Midbrain (tissue), 1 donor: ENCODE measurements at places on chromosomes 3 and 15.

- no peak for DNase-seq
Observed at GRCh38 chr3:49053543-49053942, 24.3 kb upstream of the IMPDH2 start.

DNA sequence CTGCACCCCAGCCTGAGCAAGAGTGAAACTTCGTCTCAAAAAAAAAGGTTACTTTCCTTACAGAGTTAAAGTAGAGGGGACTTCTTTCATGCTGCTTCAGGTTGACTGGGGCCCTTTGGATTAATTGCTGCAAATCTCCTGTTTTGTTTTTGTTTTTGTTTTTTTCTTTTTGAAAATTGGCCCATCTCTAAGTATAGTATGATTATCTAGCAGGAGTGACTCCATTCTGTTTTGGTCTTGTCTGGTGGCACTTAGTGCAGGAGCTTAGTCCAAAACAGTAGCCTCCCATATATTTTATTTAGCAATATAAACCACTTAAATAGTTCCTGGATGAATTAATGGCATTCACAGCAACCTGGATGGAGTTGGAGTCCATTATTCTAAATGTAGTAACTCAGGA lies 113.0 kb downstream of the RPL22L1 start:
- DNase-seq: no peak

- DNase-seq: no peak
Observed at GRCh38 chr15:40782609-40783227, 12.9 kb downstream of the C15orf62 start.

DNA sequence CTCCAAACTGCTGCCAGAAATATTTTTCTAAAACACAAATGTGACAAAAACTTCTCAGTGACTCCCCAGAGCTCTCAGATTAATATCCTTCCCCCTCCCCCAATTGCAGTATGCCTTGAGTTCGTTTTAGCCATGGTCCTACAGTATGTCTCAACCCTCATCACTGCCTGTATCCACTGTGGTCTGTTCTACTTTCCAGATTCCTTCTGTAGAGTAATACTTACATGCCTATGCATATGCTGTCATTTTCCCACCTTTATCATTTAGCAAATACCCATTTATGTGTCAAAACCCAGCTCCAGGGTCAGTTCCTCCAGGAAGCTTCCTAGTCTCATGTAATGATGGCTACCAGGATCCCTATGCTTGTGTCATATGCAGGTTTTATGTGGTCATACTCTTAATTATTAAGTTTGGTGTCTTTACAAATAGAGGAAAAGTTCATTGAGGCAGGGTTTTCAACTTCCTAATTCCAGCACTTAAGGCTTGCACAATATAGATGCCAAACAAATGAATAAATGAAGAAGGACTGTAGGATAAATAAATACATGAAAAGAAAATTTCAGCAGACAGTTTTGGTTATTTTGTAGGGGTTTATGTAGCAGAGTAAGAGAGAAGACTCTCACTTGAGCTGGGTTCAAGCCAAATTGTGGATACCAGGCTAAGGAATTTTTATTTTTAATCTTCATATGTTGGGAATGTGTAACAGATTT lies 170.8 kb downstream of the ALCAM start:
- no peak for DNase-seq

DNA sequence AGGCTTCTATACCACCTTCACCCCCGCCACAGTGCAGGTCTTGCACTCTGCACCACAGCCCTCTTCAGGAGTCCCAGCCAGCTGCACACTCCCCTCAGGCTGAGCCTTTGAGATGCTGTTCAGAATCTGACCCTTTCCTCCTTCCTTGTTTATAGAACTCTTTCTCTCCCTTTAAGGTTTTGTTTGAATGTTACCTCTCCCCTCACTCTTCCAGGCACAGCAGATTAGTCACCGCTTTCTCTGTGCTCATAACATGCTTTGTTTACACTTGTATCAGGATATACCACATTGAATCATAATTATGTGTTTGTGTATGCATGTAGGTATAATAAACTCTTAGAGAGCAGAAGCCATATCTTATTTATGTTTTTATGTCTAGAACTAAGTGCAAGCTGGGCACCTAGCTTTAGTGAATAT lies 168.4 kb upstream of the BCL6 start:
- no peak for DNase-seq

- DNase-seq: no peak
Observed at GRCh38 chr3:67946436-67946835, 292.0 kb upstream of the SUCLG2 start.

- DNase-seq: no peak
Observed at GRCh38 chr3:134353171-134353825, 20.9 kb downstream of the AMOTL2 start.

GRCh38 chr15:79209690-79210089 lies 72.8 kb upstream of the ANKRD34C start:
- DNase-seq: no peak

GRCh38 chr15:40055576-40056293 lies 16.8 kb upstream of the SRP14 start:
- DNase-seq: no peak

GRCh38 chr3:34107669-34108068 lies 309.2 kb downstream of the PDCD6IP start:
- DNase-seq: no peak

- no peak for DNase-seq
Observed at GRCh38 chr3:184005941-184006507, 11.7 kb downstream of the ABCC5 start.

DNA sequence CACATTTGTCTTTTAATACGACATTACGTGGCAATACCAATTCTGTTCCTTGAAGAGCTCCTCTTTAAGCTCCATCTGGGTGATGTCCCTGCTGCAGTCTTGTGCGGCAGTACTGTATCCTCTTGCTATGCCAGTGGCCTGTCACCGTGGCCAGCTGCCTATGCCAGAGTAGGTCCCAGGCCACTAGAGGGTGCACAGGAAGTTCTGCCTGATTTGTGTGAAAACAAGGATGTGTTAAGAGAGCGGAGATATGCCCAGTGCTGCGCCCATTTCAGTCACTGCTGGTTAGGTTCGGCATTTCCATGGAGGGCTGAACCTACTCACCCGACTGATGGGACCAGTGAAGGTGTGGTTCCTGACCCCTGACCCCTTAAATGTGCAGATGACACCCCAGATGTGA lies 25.2 kb downstream of the NIPA1 start:
- peak; percentile 79 for DNase-seq

DNA sequence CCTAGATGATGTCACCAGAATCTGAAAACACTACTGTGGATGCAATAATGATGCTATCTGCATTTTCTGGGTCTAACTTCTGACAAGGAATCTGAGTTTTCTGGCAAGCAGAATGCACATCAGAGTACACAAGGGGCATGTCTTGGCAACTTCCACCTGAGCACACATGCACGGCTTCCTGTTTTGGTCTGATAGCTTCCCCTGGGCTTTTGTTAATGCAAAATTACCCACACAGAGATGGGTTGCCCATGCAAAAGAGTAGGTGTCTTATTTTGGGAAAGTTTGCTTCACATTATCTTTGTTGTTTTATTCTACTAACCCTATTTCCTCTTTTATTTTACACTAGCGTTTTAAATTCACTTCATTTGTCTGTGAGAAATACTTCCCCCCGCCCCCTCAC lies 74.2 kb upstream of the SATB1 start:
- no peak for DNase-seq

DNA sequence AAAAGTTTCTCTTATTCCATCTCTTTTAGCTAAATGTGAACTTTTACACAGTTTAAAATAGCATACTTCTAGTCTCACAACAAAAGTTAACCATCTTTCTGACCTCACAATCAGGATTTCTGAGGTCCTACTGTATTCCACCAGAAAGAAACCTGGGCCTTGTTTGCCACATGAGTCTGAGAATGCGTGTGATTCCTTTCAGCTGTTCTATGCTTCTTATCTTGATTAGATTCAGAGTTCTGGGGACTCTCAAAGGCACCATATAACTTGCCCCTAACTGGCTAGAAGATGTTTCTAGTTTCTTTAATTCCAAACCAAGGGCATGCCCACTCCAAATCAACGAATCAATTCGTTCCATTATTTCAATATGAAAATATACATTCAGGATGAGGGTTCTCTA lies 131.1 kb downstream of the ATP8B4 start:
- no peak for DNase-seq

GRCh38 chr3:11609481-11609880 lies 34.2 kb downstream of the VGLL4 start:
- no peak for DNase-seq

- no peak for DNase-seq
Observed at GRCh38 chr3:107670986-107671385, 148.2 kb downstream of the BBX start.
